ENCODE measurements at places on chromosomes 3 and 15.

GRCh38 chr15:49831206-49831965 lies 210.5 kb downstream of the DTWD1 start:
- DNase-seq = no peak

DNA sequence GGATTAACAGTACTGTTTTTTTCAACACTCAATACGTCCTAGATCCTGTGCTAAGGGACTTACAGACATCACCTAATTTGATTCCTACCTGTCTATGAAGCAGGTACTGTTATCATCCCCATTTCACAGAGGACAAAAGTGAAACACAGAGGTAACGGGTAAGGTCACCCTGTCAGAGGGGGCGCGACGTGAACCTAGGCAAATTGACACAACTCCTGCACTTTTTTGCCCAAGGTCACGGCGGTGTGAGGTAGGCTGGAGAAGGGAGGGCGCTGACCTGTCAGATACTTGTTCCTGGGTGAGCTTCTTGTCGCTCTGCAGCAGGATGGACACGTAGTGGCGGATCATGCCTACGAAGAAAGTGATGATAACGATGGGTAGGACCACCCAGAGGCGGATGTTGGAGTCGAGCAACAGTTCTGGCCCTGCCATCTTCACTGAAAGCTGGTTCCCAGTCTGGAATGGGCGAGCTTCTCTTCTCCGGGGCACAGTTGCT lies 363 bp downstream of the EMC3 start:
- no peak for DNase-seq

GRCh38 chr15:67587331-67587730 lies 44.8 kb downstream of the MAP2K5 start:
- DNase-seq = no peak

DNA sequence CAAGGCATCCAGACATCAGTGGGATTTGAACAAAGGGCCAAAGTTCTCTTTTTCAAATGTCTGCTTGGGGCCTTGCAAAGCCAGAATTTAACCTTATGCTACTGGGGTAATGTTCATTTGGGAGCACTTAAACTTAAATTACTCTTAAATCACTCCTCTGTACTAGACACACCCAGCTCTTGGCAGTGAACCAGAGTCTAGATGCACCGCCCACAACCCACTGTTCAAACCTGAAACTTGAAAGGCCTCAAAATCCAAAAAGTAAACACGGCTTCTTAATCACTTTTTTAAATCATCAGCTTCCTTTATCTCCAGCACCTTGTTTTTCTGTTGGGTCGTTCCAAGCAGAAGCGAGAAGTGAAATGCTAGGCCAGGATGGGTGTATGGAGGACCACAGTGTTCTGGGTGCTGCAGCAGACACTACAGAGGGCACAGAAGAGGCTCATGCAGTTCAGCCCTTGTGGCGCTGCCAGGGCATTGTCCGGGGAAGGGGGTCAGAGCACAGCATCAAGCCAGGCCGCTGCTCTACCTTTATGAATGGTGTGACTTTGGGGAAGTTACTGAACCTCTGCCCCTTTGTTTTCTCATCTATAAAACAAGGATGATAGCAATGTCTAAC lies 28.8 kb downstream of the MECOM start:
- no peak for DNase-seq

GRCh38 chr3:23685541-23686258 lies 120.1 kb upstream of the UBE2E1 start:
- peak; percentile 47 for DNase-seq

DNA sequence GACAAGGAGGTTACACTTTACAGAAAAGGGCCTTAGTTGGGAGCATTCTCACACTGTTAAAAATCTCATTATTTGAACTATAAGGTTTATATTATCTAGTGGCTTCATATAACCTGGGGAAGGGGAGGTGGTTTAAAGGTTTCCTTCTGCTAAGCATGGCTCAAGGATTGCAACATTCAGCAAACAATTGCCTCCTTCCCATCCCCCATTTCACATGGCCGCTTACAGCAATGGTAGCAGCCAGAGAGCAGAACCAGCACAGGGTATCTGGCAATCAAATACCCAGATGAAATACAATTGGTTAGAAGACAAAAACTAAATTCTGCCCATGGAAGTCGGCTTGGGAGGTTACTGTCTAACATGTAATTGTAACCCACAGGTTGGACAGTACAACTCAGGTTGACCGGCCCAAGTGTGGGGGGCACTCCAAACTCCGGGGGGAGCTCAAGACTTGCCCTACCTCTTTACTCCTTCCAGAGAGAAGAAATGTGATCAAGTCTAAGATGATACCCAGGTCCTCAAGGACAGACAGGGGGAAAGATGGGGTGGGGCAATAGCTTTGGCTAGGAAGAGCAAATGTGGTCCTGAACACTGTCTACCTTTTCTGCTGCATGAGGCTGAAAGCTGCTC lies 15.5 kb downstream of the ETV5 start:
- DNase-seq = no peak

DNA sequence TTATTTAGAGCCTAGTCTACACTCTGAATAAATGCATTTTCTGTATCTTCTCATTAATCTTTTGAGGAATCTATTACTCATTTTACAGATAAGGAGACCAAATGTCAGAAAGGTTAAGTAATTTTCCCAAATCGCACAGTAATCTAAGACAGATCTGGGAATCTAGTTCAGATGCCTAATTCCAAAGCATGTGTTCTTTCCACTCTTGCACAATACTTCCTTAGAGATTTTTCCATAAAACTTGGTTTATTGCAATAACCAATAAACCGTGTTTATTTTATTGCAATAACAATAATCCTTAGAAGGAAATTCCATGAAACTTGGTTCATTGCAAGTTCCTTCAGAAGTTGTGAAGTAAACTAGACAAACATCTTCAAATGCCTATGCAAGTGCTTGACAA lies 17.4 kb upstream of the COL8A1 start:
- no peak for DNase-seq

DNA sequence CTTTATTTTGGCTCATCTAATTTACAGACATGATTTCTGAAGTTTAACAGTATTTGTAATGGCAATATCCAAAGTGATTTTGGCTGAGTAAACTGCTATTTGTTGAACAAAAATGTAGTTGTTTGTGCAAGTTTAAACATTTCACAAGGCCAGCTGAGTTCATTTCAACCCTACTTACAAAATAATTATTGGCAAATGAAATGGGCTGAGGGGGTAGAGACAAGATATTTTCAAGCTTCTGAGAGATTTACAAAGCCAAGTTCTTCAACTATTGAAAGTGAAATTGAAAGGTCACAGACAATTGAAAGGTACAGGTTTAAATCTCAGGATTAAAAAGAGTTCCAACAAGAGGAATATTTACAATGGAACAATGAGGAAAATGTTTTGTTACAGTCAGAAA lies 77.1 kb downstream of the DUT start:
- DNase-seq = no peak

DNA sequence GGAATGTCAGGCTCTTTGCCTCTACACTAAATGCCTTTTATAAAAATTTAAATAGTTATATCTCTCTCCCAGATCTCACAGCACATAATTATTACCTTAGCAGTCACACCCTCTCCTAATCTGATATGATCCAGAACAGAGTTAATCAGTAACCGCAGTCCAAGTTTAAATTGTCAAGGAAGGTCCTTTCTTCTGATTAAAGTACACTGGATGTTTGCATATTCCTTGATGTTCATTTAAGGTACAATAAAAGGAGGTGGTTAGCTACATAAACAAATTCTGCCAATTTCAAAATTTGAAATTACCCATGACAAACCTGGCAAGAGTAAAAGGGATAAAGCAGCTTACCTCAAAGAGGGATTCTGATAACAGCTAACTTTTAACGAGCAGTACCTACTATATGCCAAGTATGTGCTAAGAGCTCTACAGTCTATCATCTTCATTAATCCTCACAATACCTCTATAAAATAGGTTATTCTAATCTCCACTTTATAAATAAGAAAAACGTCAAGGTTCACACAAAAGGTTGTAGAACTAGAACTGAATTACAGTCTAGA lies 4.3 kb downstream of the GOLIM4 start:
- no peak for DNase-seq

GRCh38 chr3:32681811-32682210 lies 3.2 kb upstream of the CNOT10 start:
- DNase-seq = no peak

- DNase-seq = no peak
Measured at GRCh38 chr3:45914362-45915058, 28.2 kb downstream of the CCR9 start.

- DNase-seq = peak; percentile 24
Measured at GRCh38 chr3:27720899-27721716, 1.0 kb downstream of the EOMES start.

DNA sequence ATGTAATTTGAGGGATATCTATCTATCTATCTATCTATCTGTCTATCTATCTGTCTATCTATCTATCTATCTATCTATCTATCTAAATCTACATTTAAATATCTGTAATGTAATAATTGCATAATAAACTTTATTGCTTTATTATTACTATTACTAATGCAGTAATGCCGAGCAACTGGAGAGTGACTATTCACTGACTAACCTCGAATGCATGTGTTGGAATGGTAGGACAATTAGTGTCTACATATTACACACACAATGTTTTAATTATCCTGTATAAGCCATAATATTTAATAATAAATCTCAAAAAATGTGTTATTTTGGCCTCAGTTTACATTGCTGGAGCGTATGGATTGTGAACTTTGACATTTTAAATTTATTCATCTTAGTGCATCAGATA lies 25.2 kb upstream of the CNTN3 start:
- DNase-seq = no peak

GRCh38 chr15:95265419-95265997 lies 1034.1 kb downstream of the MCTP2 start:
- no peak for DNase-seq

DNA sequence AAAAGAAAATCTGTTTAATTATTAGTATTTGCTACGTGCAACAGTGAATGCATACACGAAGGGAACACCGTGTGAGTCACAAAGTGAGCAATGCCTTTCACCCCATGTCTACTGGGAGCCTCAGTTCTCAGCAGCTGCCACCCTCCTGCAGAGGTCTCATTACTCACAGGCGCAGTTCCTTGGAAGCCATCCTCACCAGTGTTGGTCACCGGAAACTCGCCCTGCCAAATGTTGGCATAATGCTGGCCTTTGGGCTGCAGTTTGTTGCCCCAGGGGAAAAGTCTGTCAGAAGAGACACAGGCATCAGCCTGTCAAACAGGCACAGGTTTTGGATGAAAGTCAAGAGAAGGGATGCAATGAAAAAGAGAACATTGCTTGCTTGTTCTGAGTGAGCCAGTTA lies 50.1 kb downstream of the SUMF1 start:
- no peak for DNase-seq

- peak; percentile 40 for DNase-seq
Measured at GRCh38 chr15:88605189-88606069, 15.7 kb upstream of the AEN start.

- DNase-seq = no peak
Measured at GRCh38 chr3:39707314-39707909, 102.0 kb upstream of the MYRIP start.

DNA sequence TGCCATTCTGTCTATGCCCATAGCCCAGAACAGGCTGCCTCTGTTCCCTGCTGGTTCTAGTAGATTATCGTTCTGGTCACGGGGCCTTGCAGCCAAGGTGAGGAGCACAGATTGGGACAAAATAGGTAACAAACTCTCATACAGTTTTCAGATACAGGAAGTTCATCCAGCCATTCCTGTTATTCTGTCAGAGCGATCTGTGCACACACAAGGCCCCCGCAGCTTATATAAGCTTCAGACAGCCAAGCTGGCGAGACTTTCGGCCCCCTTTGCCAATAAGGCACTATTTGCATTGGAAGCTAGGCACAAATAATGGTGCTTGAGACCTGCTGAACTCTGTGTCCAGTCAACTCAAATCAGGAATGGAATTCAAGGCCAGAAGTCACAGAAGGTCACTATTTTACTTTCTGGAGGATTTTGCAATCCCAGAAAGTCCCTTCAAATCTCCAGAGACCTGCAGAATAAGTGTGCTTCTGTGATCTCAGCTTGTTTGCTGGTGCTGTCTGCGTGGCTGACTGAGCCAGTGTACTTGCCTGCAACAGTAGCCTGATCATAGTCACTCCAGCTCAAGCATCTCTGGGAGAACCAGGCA lies 69.4 kb downstream of the BFSP2 start:
- no peak for DNase-seq

DNA sequence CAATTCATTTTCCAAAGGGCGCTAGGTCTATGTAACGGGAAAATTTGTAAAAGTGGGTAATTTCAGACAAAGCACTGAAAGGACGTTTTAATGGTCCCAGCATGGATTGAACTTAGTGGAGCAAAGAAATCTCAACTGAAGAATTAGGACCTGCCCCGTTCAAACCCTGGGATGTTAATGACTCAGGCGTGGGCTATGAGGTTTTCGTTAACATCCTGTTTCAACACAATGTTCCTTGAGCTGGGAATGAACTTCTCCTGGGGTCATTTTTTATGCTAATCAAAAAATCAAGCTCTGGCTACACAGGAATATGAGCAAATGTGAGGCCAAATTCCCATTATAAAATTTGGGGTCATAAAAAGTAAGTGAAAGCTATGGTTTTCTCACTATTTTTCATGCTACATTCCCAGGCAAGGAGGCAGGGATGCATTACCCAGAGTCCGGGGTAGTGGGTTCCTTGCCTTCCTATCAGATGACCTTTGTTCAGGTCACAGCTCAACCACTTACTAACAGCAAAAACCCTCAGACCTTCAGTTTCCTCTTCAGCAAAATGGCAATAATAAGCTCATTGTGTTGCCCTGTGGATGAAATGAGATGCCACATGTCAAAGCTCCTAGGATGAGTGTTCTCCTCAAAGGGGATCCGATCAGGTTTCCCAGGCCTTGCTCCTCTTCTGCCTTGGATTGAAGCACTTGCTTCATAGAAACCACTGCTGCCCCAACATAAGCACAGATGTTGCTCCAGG lies 271.4 kb downstream of the ARRDC4 start:
- no peak for DNase-seq

DNA sequence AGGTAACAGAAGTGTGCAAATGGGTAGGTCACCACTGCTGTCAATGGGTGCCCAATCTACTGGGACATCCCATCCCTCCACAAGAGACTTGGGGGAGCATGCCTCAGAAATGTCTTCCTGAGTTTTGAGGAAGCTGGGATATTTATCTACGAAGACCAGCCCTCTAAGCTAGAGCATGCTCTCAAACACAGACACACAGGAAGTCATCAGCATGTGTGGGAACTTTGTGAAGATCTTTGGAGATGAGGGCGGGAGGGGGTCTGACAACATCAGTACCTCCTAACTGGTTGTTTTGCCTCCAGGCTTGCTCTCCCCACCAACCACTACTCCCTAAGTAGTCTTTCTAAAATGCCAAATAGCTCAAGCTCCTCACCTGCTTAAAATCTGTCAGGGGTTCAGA lies 3.5 kb upstream of the MEF2A start:
- no peak for DNase-seq

GRCh38 chr15:88835646-88836045 lies 32.4 kb downstream of the ACAN start:
- DNase-seq = no peak

DNA sequence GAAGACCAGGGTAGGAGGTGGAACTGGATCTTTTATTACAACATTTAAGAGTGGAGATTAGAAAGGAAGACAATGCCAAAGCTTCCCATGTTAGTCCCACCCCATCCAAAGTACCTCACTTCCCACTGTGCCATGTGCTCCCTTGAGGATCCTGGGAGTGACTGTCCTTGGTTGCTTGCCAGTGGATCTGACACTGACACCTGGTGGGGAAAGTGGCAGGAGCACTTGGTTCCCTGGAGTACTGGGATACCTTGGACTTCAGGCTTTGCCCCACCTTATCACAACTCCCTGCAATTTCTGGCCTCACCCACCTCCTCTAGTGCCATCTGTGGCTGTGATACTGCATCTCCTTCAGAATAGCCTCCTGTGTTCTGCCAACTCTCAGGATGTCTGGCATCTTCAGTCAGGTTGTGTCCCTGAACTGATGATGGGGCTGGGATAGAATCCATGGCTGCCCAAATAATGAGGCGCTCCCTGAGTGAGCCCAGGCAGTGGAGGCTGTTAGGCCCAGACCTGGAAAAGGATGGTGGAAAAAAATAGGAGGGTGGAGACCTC lies 1.3 kb downstream of the ELL3 start:
- DNase-seq = peak; percentile 82
